ENCODE measurements at places on chromosomes 3 and 15. TPM values are rescaled to one million over a fixed set of nuclear protein-coding genes. Genes with fewer than 3 reads are reported as not detected.

The GOLGA8R gene
- total RNA-seq: 2.7 TPM

The C3orf70 gene
- total RNA-seq: 0.28 TPM

The CLRN1 gene
- not detected for total RNA-seq

The HDC gene
- not detected for total RNA-seq

DNA sequence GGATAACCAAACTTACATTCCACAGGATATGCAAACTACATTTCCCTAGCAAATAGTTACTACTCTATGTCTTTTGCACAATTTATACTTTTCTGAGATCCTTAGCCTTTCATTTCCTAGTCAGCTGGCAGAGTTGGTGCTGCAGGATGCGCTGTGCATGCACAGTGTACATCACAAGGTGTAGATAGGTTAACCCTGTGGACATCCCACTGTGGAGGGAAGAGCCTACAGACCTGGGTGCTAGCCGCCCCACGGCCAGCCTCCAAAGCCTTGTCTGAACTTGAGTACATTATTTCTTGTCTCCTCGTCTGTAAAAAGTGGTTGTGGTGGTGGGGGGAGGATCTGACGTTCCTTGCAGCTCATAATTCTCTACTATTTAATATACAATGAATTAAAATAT, 3.5 kb downstream of the TNFSF10 start:
- no peaks in the 10 kb centered on the region for H3K27me3 ChIP-seq
- no peak for DNase-seq
- H3K4me1 ChIP-seq: peaks cover 16% of the 10 kb centered on the region
- no peaks in the 10 kb centered on the region for H3K36me3 ChIP-seq

DNA sequence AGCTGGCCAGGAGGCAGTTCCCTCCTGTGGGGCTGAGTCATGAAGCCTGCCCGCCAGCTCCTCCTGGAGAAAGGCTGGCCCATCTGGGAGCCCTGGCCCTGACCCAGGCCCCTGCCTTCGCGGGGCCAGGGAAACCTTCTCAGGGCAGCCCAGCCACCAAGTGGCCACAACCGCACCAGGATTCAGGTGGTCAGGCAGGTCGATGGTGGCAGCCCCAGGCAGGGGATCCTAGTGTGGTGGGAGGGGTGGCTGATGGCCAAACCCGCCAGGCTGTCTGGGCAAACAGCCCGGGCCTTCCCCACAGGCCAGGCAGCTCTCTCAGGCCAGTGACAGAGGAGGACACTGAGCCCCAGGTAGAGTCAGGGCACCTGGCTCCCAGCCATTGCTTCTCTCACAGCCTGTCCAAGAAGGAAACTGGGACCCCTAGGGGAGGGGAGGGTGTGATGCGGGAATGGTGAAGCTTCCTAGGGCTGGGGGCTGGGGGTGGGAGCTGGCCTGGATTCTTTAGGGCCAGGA, 1.2 kb downstream of the TWF2 start:
- no peak overlapping the region for H3K4me3 ChIP-seq
- no peaks in the 10 kb centered on the region for H3K36me3 ChIP-seq
- peak; percentile 87 for DNase-seq
- peaks cover 11% of the 10 kb centered on the region for H3K4me1 ChIP-seq
- H3K27ac ChIP-seq: peak overlapping the region; percentile 62
- H3K27me3 ChIP-seq: no peaks in the 10 kb centered on the region

- no peak overlapping the region for H3K4me3 ChIP-seq
- no peak overlapping the region for H3K27ac ChIP-seq
- no peaks in the 10 kb centered on the region for H3K27me3 ChIP-seq
- no peaks in the 10 kb centered on the region for H3K36me3 ChIP-seq
Measured at GRCh38 chr3:117603097-117603496, 893.5 kb downstream of the TUSC7 start.

GRCh38 chr15:101115393-101115785, 136.5 kb downstream of the CHSY1 start:
- no peak overlapping the region for H3K27ac ChIP-seq
- H3K4me1 ChIP-seq: no peaks in the 10 kb centered on the region
- no peak for DNase-seq
- no peaks in the 10 kb centered on the region for H3K27me3 ChIP-seq

- no peaks in the 10 kb centered on the region for H3K4me1 ChIP-seq
- H3K36me3 ChIP-seq: no peaks in the 10 kb centered on the region
- H3K27ac ChIP-seq: no peak overlapping the region
- DNase-seq: no peak
- H3K4me3 ChIP-seq: no peak overlapping the region
Measured at GRCh38 chr3:151037746-151038477, 47.6 kb upstream of the MED12L start.

Measured in pancreas (tissue), 10 donors.